ENCODE measurements at places on chromosomes 16 and 17.
A peak's percentile ranks its signal among the peaks of the same experiment; 100 is the strongest.

GRCh38 chr17:6299275-6299674 is 135.6 kb downstream of the AIPL1 start:
- no peak for DNase-seq

DNA sequence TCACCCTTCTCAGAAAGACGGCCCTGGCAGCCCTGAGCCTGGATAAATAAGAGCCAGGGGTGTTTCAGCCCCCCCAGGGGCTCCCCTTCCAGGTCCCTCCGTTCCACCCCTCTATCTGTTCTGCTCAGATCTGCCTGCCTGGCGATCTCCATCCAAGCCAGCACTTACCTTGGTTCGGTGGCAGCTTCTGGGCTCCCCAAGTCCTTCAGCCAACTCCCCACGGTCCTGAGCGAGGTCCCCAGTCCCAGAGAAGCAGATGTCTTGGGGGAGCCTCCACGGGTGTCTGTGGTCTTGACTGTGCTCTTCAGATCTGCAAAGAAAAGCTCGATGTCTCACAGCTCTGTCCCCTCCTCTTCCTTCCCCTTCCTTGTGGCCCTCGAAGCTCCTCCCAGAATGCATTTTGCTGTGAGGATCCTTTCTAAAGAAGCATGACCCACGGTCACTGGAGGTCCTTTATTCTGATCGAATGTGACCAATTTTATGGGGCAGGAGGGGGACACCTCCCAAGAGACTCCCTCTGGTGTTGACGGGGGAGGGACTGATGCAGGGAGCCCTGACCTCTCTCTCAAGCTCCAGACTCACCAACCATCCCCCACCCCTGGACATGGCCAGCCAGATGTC is at the start of gene PIK3R6:
Gene PIK3R6 (minus strand): TSS at position 314 of the 621 bp plus-strand sequence. CDS start 17,880 bp downstream, outside the sequence.
- DNase-seq, result no peak

DNA sequence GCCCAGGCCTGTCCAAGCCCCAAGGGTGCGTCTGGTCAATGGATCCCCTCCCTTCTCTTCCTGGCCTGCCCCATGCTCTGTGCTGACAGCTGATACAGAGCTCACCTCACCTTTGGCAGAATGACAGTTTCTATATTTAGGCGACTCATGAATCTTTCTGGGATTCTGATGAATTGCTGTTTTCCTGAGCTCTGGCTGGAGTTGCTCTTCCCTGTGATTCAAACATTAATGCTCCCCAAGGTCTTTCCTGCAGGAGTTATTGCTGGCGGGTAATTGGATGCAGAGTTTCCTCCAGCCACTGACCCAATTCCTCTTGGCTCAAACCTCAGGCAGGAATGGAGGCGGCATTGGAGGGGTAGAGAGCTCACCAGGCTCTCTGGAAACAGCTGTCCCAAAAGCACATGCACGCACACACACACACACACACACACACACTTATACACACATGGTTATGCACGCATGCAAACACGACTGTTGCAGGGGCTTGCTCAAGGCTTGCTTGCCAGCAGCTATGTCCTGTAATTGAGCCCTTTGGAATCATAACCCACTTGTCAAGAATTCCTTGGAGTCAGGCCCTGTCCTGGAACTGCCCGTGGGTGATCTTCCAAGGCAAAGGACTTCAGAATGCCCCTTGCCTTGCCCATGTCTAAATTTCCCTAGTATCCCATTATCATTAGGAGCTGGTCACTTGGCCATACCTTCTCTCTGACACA is 128.8 kb downstream of the ASIC2 start:
- DNase-seq, result no peak

DNA sequence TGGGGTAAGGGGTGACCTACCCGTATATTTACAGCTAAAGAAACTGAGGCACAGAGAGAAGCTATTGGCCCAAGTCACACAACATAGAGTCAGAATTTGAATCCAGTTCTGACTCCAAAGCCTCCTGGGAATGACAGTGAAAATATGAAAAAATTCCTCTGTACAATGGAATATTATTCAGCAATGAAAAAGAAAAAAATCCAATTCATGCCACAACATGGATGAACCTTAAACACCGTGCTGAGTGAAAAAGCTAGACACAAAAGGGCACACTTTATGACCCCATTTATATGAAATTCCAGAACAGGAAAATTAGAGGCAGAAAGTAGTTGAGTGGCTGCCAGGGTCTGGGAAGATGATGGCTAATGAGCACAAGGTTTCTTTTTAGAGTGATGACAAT is 75.4 kb downstream of the LITAF start:
- DNase-seq, result no peak

DNA sequence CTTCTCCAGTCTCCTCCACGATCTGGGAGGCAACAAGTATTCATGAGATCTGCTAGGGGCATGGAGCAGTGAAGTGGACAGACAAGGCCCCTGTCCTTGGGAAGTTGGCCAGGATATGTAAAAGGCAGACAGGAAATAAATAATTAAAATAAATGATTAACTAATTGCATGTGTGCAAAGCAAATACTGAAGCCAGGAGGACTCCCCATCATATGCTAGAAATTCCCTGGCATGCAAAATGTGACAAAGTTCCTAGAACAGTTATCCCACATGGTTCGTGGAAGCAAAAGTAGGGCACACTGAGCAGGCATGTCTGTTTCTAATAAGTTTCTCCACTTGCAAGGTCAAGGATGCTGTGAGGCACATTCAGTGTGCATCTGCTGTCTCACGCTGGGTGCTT is 86.8 kb downstream of the CDYL2 start:
- no peak for DNase-seq

- DNase-seq, result no peak
Measured at GRCh38 chr17:273981-274832, 78.4 kb downstream of the RPH3AL start.

DNA sequence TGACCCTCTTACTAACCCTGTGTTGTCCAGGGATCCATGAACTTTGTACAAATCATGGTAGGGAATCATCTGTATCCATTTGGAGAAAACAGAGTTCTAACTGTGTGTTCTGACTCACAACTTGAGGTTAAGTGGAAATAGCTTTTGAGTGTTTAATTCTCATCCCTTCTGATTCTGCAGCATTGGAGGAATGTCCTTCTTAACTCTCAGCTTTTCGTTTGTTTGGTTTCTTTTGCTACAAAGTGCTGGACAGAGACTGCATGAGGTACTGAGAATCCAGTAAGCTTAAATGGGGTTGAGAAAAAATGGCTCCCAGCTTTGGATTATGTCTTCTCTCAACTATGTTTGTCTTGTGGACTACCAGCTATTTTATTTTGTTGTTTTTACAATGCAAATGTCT is 352.1 kb upstream of the KIF2B start:
- no peak for DNase-seq

DNA sequence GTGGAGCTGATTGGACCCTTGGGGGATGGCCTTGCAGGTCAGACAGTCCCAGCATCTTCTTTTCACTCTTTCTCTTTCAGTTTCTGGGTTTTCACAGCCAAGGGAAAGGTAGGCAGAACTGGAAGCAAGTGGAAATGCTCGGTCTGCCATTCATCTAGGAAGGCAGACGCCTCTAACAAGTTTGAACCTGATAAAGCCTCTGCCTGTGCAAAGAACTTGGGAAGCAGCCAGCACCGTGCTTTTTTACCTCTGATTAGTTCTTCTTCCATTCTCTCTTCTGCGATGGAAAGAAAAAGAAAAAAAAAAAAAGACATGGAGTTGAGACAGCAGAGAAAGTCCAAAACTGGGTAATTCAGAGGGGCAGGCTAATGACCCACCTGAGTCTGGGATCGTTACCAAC is 997.8 kb upstream of the EEF2KMT start:
- DNase-seq, result no peak

DNA sequence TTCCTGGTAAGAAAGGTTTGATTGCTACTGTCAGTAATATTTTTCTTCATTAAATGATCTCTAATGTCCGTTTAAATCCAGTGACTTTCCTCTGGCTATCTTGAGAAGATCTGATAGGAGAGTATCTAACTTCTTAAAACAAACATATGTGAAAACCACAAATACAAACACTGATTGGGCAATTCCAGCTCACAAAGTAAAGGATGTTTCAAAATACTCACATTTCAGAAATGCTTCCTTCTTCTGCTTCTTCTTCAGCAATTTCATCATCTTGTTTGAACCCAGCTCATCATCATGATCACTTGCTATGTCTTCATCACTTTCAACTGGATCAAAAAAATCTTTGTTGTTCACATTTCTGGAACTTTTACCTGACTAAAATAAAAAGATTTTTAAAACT is 64.3 kb upstream of the RBL2 start:
- no peak for DNase-seq

DNA sequence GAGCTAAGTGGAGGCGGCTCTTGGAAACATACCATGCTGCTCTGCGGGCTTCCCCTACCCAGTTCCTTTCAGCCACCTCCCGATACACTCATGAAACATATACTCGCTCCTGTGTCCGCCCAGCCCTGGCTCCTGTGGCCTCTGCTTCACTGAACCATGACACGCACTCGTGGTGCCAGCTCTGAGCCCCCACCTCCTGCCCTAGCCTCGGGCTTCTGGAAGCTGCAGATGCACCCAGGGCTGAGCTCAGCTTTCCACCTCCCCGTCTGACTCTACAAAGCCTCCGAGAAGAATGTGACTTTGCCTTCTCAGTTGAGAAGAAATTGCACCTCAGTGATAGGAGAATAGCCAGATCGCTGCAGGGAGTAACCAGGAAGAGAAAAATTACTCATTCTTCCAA is 11.0 kb downstream of the CALB2 start:
- DNase-seq, result no peak

DNA sequence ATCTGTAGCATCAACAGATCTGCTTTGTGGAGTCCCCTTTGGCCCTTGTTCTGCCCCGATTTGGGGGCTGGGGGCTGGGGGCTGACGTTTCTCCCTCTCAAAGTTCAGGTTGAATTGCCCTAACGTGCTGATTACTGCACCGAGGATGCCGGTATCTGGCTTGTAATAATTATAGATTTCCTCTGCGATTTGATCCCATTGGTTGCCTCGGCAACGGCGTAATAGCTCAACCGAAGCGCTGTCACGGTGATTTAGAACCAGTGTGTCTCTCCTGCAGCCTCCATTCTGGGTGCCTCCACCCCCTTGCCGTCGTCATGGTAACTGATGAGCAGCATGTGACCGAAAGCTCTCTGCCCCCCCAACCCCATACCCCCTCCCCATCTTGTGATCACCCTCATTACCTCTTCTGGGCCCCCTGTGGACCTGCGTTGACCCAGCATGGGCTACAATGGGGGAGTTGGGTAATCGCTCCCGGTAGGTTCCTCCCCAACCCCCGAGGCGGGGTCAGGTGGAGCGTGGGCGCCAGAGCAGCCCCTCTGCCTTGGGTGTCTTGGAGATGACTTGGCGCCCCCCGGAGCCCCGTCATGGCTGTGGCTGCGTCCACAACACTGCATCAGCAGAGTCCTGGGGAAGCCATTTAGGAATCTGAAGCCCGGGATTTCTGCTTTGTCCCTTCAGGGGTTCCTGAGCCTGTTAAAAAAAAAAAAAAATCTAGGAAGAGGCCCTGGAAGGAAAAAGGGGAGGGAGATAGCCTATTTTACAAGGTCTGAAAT is 38.4 kb downstream of the ABAT start:
- DNase-seq, result peak; percentile 43

DNA sequence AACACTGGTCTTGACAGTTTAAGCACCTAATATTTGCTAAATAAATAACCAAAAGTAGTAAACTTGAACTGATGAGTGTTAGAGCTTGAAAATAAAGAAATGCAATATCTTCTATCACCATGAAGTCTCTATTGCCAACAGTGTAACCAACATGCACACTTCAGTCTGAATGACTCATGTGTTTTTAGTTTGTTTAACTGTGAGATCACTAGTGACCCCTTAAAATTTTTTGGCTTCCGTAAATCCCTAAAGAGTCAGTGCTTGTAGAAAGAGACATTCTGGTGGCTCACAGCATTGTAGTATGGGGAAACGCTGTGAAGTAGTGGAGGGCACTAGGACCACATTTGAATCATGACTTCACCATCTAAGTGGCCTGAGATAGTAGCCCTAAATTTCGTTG is 341.1 kb downstream of the PMP22 start:
- DNase-seq, result no peak

GRCh38 chr17:69884846-69885245 is 190.2 kb upstream of the KCNJ16 start:
- no peak for DNase-seq
